ENCODE measurements at places on chromosomes 4 and X. TPM values are rescaled to one million over a fixed set of nuclear protein-coding genes. Genes with fewer than 3 reads are reported as not detected.

ZFP42 gene
- 3.6 TPM for total RNA-seq

TLR3 gene
- total RNA-seq: 1.7 TPM

DCAF16 gene
- total RNA-seq: 21.7 TPM

MID1IP1 gene
- total RNA-seq: 155 TPM

SLITRK4 gene
- 5.3 TPM for total RNA-seq

CSAG2 gene
- total RNA-seq: not detected

HSD17B13 gene
- not detected for total RNA-seq

PRR32 gene
- not detected for total RNA-seq

CT45A5 gene
- total RNA-seq: not detected

CDKL2 gene
- total RNA-seq: 1.1 TPM

DHX15 gene
- total RNA-seq: 160 TPM

IL2RG gene
- not detected for total RNA-seq

CD40LG gene
- total RNA-seq: not detected

EXOSC9 gene
- total RNA-seq: 15.3 TPM

ARSJ gene
- total RNA-seq: 31.5 TPM

BEX4 gene
- total RNA-seq: 22.7 TPM

FUNDC1 gene
- 11.3 TPM for total RNA-seq

RHOXF2B gene
- total RNA-seq: not detected

ARR3 gene
- not detected for total RNA-seq

PRDM8 gene
- total RNA-seq: 0.48 TPM

TCP11X2 gene
- total RNA-seq: not detected

GPR173 gene
- 0.24 TPM for total RNA-seq

STBD1 gene
- total RNA-seq: 16.9 TPM
